NCI-H1092 (cell line): ENCODE measurements at places on chromosomes 5 and 9.

DNA sequence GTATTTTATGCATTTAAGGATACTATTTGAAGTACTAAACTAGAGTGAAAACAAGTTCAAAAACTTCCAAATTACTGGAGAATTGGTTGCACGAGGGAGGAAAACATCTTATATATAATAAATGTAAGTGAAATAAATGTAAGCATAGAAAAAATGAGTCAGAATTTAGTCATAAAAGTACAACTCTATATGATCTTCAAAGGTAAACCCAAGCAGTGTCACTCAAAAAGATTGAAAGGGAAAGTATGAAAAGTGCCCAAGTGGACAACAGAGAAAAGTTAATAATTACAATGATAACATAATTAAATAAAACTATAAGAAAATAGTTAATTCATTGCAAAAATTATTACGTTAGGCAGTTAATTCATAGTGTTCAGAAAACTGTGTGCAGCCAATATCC is 2288.5 kb upstream of the C9orf72 start:
- no peak for DNase-seq

DNA sequence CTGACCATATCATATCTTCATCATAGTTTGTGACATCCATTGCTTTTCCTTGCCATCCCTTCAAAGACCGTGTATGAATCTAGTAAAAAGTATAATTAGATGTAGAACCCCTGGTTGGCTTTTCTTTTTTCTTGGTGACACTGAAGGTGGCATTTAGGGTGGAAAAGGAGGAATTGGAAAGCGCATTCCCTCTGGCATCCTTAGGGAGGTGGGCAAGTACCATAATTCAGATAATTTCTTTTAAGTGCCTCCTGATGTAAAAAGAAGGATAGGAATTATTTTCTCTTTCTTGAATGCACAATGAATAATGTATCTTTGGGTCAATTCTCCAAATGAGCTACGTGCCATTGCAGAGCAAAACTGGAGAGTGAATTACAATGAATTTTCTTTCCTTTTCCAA is 73.2 kb upstream of the SMARCA2 start:
- no peak for DNase-seq

GRCh38 chr5:24163091-24163490 is 481.7 kb downstream of the CDH10 start:
- no peak for DNase-seq

DNA sequence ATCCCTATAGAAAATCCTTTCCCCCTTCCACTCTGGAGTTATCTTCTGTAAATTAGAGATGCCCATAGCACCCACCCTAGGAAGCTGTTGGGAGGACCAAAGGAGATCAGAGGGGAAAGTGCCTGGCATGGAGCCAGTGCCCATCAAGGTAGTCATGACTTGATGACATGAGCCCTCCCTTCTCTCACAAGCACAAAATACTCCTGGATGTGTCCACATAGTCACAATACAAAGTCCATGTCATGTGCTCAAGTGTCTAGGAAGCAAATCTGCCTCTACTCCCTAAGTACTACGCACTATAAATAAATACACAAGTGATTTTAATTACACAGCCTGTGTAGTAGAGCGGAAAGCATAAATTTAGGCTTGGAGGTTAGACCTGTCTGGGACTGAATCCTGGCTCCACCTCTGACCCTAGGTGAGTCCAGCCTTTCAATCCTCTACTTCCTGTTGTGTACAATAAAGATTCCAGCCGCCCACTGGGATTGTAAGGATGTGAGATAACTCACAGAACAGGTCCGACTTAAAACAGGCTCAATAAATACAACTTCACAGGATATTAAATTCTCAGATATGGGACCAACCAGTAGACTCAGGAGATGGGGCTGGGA is 30.6 kb downstream of the TTC39B start:
- no peak for DNase-seq

DNA sequence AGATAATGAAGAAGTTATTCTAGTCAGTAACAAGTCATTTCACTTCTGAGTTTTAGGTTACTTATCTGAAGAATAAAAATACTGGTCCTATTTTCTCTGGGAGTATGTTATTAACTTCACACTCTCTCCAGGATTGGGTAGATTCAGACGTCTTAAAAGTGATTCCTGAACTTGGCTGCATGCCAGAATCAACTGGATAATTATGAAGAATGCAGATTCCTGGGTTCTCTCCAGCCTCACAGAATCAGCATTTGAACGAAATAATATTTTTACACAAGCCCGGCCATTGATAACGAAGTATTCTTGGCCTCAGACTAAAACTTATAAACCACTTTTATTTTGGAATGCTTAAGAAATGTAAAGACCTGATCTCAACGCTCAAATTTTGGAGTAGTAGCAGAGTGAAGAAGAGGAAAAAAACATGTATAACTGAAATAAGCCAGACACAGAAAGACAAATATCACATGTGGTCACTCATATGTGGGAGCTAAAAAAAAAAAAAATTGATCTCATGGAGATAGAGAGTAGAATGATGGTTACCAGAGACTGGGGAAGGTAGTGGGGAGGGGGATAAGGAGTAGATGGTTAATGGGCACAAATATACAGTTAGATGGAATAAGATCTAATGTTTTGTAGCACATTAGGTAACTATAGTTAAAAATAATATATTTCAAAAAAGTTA is 507.3 kb downstream of the ISL1 start:
- no peak for DNase-seq

DNA sequence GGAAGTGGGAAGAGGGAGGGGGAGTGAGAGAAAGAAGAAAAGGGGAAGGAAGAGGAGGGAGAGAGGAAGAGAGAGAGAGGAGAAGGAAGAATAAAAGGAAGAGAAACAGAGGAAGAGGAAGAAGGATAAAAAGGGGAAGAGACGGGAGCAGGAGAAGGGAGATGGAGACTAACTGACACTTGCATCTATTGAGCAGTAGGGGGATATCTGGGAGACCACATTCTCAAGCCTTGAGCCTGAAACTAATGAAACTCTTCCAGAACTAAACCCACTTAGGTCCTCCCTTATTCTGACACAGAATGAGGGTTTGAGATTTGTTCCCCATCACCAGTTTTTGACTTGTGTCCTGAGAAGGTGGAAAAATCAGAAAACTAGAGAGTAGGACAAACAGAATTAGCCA is 533.3 kb downstream of the CDH12 start:
- no peak for DNase-seq
